ENCODE measurements at places on chromosomes 11 and 22.

GRCh38 chr11:65310215-65310614 is 4.5 kb upstream of the CDC42EP2 start:
- no peak for DNase-seq

GRCh38 chr11:77198440-77198849 is 70.4 kb downstream of the MYO7A start:
- peak; percentile 30 for DNase-seq

DNA sequence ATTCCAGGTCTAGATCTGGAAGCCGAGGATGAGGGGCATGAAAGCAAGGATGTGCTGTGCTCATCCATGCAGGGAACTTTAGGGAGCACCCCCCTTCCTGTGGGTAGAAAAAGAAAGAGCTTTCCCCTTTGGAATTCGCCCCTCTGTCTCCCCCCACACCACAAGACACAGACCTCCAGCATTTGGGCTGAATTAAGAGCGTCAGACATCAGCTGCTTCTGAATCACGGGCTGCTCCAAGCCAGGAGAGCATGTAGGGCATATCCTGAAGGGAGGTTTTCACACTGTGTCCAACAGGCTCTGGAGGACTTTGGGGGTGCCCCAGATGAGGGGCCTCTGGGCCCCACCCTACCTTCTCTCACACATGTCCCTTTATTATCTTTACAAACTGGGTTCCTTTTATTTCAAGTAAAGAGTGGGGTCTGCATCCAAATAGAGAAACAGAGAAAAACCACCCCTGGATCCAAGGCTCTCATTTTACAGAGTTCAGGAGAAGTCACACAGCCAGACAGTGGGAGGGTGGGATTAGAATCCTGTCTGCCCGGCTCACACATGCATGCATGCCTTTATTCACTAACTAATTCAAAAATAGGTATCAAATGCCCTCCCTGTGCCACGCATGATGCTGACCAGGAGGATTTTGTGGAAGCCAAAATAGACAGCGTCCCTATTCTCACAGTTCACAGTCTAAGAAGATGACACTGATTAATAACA is 52.8 kb downstream of the LRRC32 start:
- DNase-seq: no peak

DNA sequence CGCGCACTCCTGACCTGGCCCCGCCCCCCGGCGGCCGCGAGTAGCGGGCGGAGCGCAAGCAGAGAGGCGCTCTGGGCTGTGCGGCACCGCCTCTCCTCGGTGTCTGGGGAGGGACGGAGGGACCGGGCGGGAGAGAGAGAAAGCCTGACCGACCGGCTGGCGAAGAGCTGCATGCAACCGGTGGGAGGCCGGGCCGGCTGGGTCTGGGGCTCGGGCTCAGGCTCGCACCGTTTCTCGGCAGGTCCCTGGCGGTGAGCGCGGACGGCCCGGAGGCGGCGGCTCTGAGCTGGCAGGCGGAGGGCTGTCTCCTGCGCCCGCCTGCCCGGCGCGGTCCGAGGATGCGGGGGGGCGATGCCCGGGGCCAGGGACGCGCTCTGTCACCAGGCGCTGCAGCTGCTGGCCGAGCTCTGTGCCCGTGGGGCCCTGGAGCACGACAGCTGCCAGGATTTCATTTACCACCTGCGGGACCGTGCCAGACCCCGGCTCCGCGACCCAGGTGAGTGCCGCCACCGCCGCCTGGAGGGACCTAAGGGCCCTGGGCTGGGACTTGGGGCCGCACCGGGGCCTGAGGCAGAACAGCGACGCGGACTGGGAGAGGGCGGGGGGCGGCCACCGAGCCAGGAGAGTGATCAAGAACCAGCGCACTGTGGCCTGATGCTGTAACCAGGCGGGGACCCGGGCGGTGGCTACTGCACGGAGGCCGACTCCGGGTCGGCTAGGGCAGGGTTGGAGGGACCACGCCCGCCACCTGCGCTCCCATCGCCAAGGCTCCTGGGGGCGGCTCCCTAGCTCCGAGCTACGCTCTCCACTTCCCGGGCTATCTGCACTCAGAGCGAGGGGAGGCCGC is at the start of gene SYT9:
Gene SYT9, plus strand, starts transcription at position 69 of the 847 bp plus-strand sequence. Its CDS starts 283 bp downstream, at position 352.
- DNase-seq: no peak

DNA sequence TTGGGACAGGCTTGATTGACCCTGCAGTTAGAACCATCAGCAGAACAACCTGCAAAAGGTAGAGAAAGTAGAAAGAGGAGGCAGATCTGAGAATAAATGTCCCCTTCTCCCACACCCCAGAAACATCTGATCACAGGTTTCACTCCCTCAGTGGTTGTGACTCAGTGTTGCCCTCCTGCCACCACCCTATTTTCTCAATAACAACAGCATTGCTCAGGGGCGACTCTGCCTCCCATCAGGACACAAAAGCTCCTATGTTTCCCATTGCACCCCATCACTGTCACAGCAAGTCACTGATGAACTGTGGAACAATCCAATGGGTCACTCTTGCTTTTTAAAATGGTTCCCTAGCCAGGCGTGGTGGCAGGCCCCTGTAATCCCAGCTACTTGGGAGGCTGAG is 110.2 kb downstream of the RASSF10 start:
- DNase-seq: no peak

DNA sequence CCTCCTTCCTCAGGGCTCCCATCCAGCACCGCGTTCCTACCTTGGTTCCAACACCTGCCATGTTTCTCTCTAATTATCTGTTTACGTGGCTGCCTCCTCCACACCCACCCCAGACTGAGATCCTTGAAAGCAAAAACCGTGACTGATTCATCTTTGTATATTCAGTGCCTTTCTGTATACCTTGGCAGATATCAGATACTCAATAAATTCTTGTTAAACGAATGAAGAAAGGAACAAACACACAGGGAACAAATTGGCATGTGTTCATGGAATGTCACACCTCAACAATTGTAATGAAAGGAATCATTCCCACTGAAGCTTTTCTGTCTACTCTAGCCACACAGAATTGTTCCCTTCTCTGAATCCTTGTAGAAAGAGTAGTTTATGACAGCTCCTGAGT is 20.4 kb upstream of the LRRC55 start:
- DNase-seq: no peak

- DNase-seq: no peak
These were observed 34.7 kb downstream of the DDIAS start for GRCh38 chr11:82936261-82936660.

DNA sequence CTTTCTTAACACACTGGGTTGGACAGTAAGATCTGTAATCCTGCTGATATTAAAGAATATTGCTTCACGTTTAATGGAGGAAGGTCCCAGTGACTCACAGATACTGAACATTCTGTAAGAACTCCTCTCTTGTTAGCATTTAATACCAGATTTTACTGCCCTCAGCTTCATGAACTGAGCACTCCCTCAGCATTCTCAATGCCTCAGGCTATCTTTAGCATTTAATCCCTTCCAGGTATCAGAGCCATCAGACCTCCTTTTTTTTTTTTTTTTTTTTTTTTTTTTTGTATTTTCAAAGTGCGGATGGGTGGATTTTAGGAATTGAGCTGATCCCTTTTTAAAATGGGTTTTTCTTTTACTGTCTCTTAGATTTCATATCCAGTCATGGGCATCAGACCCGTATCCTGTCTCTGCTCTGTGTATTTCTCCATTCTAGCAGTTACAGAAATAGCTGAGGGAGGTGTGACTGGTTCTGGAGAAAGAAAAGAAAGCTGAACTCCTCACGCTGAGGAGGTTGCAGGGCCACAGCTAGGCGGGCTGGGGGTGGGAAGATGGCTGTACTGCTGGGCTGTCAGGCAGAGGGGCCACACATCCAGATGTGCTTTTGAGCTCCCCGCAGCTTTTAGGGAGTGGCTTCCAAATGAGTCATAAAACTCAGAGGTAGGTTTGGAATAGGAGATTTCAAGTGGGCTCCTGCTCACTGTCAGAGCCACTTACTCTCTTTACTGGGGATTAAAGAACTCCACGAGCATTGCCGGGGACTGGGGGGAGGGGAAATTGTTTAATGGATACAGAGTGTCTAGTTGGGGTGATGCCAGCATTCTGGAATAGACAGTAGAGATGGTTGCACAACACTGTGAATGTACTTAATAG is 97.0 kb downstream of the SYT9 start:
- DNase-seq: no peak

DNA sequence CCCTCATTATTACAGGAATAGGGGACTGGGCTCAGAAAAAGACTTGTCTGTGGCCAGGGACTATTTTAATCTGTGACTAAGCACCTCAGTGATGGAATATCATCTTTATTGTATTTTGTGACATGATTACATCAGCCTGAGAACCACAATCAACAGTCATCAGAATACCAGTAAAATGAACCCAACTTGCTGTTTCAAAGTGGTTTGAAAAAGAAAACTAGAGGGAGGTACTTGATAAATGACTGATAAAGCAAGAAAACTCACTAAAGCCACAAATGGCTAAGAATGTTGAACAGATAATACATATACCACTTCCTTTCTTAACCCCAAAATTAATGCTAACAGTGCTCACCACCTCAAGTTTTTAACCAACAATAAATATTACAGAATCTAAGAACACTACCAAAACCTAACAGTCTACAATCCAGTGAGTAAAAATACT is 155.7 kb downstream of the ATG16L2 start:
- DNase-seq: no peak

Data from GDM1 (cell line).